ENCODE measurements at places on chromosomes 1 and 21. TPM values are rescaled to one million over a fixed set of nuclear protein-coding genes. Genes with fewer than 3 reads are reported as not detected.

DNA sequence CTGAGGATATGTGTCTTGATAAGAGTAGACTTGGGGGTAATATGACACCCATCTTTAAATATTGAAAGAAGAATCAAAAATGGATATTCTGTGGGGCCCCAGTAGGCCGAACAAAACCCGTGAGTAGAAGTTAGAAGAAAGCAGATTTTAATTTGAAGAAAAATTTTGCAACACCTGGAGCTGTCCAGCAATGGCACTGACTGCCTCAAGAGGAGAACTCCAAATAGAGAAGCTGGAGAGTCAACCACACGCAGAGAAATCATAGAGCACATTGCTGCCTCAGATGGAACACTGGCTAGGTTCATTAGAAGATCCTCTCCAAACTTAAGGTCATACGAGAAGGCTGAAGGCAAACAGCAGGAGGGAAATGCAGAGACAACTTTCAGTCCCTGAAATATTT is 6.8 kb downstream of the NHLH1 start:
- no peak overlapping the region for H3K27ac ChIP-seq
- no peaks in the 10 kb centered on the region for H3K27me3 ChIP-seq
- H3K36me3 ChIP-seq = no peaks in the 10 kb centered on the region
- no peak overlapping the region for H3K4me3 ChIP-seq
- H3K4me1 ChIP-seq = peaks cover 19% of the 10 kb centered on the region

- peaks cover 10% of the 10 kb centered on the region for H3K27me3 ChIP-seq
- no peaks in the 10 kb centered on the region for H3K4me1 ChIP-seq
- H3K27ac ChIP-seq = no peak overlapping the region
- DNase-seq = no peak
- H3K4me3 ChIP-seq = no peak overlapping the region
These were observed 25.9 kb downstream of the IGFN1 start for GRCh38 chr1:201216395-201217085.

DNA sequence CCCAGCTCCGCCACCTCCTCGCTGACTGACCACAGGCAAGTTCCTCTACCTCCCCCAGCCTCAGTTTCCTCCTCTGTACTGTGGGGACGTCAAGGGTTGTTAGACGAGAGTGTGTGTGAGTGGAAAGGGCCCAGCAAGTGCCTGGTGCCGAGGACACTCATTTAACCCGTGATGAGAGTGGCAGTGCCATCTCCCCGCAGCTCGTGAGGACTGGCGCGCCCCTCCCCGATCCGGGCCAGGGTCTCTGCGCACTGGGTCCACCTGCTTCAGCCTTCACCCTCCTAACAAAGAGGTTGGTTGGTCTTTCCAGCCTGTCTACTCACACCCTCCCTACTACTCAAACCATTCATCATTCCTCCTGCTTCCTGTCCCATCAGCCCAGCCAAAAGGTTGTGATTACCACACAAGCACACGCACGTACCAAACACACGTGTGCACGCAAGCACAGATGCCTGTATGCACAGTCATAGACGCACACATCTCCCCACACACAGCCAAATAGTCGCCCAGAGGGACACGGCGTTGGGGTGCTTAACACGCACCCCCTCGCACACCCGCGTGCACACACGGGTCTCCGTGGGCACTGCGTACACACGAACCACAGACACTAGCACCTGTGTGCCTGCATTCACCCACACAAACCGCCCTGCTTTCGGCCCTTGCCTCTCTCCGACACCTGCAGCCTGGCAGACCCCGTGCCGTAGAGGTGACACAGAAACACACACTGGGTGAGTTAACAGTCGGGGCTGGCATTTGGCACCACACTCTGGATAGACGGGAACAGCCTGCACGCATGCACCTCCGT is 39.3 kb downstream of the TAS1R2 start:
- H3K27ac ChIP-seq = no peak overlapping the region
- DNase-seq = no peak
- no peaks in the 10 kb centered on the region for H3K4me1 ChIP-seq
- peaks cover 20% of the 10 kb centered on the region for H3K27me3 ChIP-seq

DNA sequence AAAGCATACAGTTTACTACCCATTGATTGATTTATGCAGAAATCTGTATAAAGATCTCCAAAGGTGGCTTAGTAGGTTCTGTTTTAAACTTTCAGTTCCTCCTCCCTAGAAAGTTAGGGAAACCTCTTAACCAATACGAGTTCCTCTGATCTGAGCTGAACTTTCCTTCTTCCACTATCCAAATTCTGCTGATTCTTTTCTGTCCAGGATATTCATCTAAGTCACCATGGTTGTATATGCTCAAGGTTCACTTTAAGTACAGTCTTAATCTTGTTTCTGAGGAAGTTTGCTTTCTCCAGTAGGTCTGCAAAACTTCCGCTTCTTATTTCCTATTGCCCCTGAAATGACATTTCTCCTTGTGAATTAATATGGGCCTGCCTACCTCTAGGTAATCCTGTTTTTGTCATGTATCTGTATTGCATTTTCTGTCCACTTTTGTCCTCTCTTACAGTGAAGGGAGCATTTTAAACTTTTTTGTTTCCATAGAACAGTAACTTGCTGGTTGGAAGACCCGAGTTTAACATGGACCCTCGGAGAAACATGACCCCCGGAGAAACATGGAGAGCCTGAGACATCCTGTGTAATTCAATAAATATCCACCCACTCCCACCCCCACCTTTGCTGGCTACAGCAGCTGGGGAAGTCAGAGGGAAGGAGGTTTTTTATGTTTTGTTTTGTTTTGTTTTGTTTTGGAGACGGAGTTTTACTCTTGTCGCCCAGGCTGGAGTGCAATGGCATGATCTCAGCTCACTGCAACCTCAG is 16.7 kb upstream of the TUT4 start:
- no peak overlapping the region for H3K4me3 ChIP-seq
- peaks cover 7% of the 10 kb centered on the region for H3K4me1 ChIP-seq
- no peak for DNase-seq
- H3K27ac ChIP-seq = no peak overlapping the region
- H3K36me3 ChIP-seq = no peaks in the 10 kb centered on the region
- no peaks in the 10 kb centered on the region for H3K27me3 ChIP-seq

Gene SLAMF6
- total RNA-seq = not detected

Gene ATAD3A
- 51.1 TPM for total RNA-seq

Gene CFHR5
- not detected for total RNA-seq
